ENCODE measurements at places on chromosomes 1 and 21.
A peak's percentile ranks its signal among the peaks of the same experiment; 100 is the strongest.

DNA sequence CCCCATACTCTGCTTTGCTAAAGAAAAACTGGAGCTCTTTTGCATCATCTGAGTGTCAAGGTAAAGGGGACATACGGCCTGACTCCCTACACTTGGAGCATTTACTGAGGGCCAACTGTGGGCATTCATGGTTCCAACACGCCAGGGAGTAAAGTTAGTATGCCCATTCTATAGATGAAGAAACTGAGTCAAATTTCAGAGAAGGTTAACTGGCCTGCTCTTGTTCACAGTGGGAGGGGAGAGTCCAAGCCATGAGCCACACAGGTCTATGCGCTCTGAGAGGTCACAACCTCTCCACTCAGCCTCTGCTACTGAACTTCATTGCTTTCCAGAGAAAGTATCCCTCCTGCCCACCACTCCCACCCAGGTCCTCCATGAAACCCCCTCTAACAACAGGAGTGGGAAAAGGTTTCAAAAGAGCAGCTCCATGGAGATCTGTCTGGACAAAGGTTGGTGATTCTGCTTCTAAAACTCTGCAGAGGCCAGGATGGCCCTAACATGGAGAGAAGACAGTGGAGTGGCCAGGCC is 6.8 kb upstream of the KCNN3 start:
- no peak for DNase-seq

GRCh38 chr1:173581383-173582079 is 21.3 kb downstream of the SLC9C2 start:
- no peak for DNase-seq

DNA sequence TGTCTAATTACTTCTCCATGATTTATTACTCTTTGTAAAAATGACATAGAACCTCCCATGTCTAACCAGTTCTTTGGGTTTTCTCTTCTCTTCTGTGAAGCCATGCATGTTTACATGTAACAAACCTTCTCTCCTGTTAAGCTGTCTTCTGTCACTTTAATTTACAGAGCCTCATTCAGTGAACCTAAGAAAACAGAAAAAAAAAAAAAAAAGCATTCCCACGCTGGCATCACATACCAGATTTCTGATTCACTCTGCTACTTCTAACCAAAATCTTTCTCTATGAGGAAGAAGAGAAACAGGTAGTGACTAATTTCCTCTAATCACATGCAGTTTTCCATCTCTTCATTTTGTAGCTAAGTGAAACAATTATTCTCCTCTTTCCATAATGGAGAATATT is 141.4 kb upstream of the CXADR start:
- no peak for DNase-seq

GRCh38 chr1:113605146-113605545 is 154.1 kb downstream of the PHTF1 start:
- DNase-seq: peak; percentile 90

- DNase-seq: no peak
Observed at GRCh38 chr1:198734323-198735008, 95.6 kb downstream of the PTPRC start.

GRCh38 chr1:40884055-40884795 is 22.1 kb upstream of the CITED4 start:
- DNase-seq: no peak

GRCh38 chr1:93541045-93541444 is 93.1 kb downstream of the FNBP1L start:
- DNase-seq: no peak

DNA sequence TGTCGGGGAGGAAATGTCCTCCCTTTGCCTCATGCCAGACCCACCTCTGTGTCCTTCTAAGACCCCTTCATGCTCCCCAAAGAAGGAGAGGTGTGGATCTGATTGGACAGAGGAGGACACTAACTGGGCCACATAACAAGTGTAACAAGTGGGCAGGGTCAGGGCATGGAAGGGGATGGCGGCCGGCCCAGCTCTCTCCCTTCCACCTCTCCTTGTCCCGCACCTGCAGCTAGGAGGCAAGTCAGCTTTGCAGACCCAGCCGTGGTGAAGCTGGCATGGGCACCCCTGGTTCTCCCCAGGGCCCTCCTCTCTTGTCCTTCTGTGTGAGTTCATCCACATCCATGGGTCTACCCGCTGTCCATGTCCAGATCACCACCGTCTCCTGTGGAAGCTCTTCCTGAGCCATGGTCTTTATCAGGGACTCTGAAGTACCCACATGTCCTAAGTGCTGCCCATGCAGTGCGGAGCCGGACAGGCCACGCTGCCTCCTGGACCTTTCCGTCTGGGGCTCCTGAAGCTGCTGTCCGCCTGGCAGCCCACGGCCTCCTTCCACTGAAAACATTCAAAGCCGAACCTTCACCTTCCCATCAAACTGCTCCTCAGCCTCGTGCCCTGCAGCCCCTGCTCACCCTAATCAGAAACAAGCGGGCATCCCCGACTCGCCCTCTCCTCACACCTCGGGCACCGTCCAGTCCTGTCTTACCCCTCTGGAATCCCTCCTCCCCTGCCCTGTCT is 460.5 kb downstream of the PTPRU start:
- no peak for DNase-seq

DNA sequence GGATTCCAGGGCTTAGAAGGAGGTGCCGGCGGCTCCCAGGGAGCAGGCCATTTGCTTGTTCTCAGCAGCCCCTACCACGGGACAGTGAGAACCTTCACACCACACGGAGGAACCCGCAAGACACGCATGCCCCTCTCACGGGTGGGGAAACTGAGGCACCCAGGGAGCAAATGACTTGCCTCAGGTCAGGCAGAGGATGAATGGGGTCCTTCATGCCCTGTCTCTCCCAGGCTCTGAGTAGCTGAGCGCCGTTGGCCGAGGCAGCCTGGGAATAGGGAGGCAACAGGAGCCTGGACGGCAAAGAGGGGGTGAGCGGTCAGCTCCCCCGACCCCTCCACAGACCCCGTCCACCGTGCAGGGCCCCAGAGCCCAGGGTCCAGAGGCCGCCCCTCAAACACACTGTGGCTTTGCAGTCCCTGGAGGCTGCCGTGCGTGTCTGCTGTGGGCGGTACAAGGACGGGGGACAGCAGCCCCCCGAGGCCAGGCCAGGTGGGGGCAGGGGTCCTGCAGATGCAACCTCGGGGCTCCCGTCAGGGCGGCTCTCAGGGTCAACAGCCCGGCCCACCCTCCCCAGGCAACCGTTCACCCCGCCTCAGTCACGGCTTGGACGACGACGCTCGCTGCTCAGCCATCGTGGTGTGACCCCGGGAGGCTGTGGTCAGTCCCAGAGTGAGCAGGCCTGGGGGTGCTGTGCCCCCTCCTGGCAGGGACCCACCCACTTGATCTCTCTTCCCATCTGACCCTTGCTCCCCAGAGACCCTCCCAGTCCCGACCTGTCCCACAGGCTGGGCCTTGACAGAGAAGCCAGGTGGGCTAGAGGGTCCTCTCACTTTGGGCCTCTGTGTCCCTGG is 15.8 kb upstream of the COL6A2 start:
- DNase-seq: no peak

DNA sequence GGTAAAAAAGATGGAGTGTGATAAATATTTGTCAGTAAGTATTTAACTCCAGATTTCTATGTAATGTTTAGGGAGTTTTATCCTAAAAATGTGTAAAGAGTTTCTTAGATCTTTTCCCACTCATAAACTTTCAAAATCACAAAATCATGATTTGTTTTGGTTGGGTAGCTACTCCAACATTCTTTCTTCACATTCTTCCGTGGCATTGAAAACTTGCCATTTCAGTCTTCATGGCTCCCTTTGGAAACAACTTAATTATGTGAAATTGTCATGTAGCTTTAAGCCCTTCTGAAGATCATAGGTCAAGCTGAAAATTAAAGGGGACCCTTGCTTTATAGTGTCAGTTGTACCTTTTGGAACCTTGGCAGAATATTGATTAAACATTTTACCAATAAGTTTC is 73.2 kb downstream of the ADGRL2 start:
- no peak for DNase-seq

DNA sequence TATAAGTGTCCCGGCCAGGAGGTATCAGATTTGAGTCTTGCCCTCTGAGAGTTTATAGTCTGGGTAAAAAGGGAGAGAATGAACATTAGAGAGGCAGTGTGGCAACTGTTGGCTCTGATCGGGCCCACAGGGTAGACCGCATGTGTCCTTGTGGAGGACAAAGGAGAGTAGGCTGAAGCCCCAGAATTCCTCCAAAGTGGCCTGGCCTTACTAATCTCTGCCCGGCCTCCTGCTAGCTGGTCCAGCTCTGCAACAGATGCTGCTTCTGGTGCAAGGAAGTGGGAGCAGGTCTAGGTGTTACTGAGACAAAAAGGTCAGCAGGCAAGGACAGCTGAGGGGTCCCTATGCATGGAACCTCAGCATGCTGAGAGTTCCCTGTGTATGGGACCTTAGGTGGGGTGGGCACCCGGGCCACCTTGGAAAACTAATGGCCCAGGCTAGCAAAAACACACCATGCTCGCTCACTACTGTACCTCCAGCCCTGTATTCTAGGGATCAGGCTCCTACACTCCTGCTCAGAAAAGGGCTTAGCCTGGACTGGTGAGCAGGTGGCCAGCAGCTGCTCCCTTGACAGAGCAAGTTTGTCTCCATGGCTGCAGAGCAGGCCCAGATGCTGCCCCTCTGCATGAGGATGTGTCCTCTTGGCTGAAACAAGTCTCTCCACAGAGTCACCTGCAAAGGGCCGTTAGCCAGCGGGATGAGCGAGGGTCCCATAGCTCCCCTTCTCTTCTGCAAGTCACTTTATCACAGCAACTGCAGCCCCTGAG is 30.3 kb upstream of the RGS16 start:
- no peak for DNase-seq

- no peak for DNase-seq
Observed at GRCh38 chr1:160768295-160768657, 27.7 kb upstream of the LY9 start.

GRCh38 chr1:39859859-39860812 is 23.2 kb downstream of the TRIT1 start:
- no peak for DNase-seq

- no peak for DNase-seq
Observed at GRCh38 chr1:161954050-161954449, 69.6 kb downstream of the OLFML2B start.

GRCh38 chr1:228104526-228105269 is 1.6 kb upstream of the C1orf35 start:
- DNase-seq: no peak

DNA sequence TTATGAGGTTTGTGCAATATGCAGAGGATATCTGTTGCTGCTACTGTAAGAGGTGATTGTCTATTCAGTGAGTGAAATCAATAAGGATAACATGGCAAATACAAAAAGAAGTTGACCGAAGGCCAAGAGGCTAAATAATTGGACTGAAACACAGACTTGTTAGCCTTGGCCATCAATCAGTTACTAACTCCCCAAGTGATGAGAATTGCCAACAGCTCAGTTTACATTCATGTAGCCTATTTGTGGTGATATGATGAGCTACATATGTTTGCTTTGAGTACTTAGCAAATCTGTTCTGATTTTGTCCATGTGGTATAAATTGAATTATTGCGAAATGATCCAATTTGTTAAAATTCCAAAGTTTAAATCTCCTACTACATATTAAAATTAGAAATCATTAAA is 68.6 kb upstream of the VAV3 start:
- DNase-seq: no peak

GRCh38 chr1:8687039-8687438 is 130.4 kb downstream of the RERE start:
- DNase-seq: no peak

DNA sequence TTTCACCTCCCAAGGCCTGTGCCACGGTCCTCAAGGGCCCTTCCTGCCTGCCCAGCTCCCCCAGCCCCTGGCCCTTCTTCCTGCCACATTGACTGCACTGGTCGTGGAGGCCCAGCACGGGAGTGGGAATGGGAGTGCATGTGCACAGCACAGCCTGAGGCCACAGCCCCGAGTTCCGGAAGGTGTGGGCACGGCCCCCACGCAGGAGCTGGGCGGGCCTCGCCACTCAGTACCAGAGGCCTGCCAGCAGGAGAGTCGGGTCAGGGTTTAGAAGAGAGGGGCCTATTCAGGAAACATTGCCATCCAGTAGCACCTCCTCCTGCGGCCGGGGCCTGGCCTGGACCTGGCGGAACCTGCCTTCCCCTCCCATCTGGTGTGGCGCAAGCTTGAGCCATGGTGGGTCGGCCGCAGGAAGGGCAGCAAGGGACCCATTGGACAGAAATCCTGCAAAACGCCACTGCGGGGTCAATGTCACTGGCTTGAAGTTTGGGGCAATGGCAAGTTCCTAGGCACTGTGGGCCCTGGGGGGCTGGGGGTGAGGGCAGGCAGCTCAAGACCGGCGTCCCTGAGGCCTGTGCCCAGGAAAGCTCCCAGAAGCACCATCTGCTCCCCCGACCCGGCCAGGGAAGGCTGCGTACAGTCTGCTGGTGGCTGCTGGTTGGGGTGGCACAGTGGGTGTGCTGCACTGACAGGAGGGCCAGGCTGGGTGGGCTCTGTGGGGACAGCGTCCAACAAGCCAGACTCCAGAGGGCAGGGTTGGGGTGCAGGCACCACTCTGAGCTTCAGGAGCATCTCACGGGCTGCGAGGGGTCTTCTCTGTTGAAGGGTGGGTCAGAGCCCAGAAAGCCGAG is 1.8 kb upstream of the TMEM52 start:
- DNase-seq: no peak

DNA sequence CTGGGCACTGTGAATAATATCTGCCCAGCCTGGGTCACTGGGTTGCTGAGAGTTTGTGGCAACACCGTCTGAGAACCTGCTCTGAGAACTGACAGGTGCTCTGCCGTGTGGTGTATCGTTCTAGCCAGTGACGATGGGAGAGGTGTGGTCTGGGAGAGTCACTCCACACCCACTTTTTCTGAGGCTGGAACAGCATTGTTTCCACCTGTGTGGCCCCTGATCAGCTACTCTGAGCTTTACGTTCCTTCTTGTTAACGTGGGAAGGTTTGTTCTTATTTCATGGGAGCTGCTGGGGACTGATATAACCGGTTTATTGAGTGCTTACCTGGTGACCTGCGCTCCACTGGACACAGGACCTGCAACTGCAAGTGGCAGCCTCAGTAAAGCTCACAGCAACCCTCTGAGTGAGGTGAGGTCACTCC is 34.8 kb upstream of the TENT5C start:
- no peak for DNase-seq

GRCh38 chr1:149888999-149889289 is 10.4 kb upstream of the BOLA1 start:
- no peak for DNase-seq

GRCh38 chr1:233025157-233025556 is 74.7 kb downstream of the NTPCR start:
- no peak for DNase-seq

- no peak for DNase-seq
Observed at GRCh38 chr1:15802234-15802965, 5.0 kb downstream of the UQCRHL start.
